ENCODE measurements at places on chromosomes 5 and 9.

GRCh38 chr5:102796498-102796897, 41.4 kb downstream of the PAM start:
- DNase-seq, result no peak

DNA sequence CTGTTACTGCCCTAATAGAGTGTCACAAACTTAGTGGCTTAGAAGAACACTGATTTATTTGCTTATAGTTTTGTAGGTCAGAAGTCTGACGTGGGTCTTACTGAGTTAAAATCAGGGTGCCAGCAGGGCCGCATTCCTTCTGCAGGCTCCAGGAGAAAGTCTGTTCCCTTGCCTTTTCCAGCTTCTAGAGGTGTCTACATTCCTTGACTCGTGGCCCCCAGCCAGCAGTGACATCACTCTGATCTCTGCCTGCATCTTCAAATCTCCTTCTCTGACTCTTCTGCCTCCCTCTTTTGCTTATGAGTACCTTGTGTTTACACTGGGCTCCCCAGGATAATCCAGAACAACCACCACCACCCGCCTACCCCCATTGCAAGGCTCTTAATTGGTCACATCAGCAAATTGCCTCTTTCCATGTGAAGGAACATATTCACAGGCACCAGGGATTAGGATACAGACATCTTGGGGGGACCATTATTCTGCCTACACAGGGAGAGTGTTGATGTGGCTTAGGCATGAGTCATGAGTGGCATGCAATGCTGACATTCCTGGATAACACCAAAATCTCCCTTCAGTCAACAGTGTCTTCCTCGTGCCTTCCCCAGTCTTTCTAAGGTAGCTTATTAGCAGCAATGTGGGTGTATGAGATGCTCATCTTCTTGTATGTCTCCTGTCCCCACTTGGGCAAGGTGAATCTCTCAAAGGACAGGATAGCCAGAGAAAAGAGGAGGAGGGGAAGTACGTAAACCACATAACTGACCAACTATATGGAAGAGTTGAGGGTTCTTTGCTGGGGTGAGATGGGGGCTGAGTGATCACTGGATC, 24.4 kb downstream of the CYFIP2 start:
- no peak for DNase-seq

DNA sequence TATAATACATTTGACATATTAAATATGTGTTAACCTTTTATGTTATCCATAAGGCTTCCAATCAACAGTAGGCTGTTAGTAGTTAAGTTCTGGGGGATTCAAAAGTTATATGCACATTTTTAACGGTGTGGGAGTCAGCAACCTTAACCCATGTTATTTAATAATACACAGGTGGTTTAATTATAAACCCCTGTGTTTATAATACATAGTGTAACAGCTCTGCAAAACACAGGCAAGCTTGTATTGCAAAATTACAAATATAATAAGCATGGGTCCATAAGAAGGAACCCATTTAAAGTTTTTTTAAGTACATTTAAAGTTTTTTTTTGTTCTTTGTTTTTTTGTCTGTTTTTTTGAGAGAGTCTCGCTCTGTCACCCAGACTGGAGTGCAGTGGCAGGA, 14.5 kb upstream of the RAD23B start:
- no peak for DNase-seq

DNA sequence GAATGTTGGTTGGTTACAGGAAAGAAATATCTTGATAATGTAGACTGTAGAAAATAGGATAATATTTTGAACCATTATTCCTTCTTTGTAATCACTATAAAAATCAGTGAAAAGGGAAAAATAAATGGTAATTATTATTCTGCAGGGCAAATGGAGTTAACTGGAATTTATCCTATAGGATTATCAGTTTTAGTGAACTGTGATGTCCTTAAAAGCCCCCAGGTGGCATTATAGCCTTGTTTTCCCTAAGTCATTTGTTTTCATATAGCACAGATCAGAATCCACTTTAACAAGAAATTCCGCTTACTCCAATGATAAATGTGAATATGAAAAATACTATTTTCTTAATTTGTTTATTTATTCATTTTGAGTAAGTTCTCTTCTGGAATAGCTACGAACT, 26.2 kb upstream of the WDR41 start:
- no peak for DNase-seq

DNA sequence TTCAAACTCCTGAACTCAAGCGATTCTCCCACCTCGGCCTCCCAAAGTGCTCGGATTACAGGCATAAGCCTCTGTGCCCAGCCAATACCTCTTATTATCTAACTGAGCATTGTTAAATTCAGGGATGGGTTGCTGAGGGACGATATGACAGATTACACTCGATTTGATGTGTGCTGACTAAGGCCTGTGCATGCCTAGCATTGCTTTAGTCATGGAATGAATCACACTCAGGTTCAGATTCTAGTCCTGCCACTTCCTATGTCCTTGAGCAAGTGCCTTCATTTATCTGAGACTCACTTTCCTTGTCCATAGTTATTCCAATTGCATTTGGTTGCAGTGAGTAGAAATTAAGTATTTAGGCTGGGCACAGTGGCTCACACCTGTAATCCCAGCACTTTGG, 19.5 kb downstream of the THBS4 start:
- DNase-seq, result no peak

DNA sequence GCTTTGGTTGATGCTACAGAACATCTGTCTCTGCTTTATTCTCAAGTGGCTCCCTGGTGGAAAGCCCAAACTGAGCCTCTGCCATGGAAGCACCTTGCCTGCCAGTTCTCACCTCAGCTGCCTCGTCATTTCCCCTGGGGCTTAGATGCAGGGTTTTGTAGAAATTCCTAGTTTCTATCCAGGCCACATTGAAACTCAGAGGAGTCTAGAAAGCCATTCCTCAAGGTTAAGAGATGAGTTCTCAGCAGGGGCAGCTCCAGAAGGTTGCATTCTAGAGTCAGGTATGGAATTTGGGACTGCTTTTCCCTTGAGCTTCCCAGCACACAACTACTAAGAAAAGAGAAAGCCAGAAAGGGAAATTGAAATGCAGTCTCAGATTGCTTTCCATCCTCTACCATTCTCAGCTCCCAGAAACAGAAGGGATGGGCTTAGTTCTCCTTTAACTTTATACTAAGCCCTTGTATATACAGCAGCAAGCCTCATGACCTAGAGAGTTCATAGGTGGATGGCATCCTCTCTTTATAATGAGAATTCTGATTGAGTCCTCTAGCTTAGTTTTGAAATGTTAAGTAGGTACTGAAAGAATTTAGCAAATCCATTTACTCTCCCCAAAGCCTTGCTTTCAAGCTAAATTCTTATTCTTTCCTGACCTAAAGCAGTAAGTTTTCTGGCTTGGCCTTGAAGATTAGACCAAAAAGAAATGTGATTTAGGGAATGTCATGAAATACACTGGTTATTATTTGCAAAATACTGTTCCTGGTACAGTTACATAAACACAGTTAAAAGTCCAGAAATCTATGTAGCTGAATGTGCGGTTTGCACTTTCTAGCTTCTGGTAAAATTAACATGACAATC, 66.0 kb upstream of the MEF2C start:
- no peak for DNase-seq

- no peak for DNase-seq
Measured at GRCh38 chr5:140509898-140510297, 37.6 kb upstream of the EIF4EBP3 start.

DNA sequence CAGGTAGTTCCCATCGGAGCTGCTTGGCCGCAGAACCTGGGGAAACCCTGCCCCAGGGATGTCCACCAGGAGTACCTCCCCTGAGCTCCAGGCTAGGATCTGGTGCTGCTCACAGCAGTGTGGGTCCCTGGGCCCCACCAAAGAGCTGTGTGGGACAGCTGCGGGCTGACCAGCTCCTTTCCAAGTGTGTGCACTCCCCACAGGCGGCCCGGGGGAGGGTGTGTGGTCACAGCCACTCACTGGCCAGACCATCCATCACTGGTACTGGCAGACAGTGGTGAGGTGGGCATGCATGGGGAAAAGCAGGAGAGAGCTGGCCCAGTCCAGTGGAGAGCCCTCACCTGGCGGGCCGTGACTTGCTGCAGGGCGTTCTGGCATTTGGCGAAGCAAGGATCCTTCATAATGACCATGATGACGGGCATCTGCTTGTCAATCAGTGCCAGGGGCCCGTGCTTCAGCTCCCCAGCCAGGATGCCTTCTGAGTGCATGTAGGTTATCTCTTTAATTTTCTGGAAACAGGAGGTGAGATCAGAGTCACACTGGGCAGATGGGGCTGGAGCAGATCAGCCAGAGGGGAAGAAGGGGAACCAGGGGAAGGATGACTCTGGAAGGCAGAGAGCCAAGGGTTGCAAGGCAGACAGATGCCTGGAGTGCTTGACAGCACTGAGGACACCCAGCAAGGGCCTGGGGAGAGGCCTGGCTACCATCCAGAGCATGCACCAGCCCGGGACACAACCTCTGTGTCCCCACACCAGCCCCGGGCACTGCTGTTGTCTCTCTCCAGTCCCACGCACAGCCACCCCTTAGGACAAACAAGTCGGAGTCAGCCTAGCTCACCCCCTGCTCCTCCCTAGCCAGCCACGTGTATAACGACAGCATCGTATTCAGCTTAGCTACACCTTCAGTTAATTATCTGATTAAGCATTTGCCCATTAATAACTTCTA, 12.8 kb upstream of the MAPK9 start:
- no peak for DNase-seq

DNA sequence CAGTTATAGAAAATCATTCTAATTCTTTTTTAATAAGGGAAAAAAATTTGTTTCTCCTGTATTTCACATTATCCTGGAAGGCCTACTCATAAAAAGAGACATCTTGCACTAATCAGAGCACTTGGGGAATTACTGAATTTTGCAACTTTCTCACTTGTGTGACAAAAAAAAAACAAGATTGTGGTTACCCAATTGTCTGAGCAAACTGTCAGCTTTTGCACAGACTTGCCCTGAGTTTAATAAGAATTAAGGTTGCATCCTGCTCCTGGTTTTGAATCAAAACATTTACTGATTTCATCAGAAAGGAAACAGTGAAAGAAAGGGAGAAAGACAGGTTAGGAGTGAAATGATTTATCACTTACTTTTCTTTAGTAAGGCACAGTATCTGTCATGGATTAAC, 10.6 kb upstream of the SH3RF2 start:
- no peak for DNase-seq

- DNase-seq, result no peak
Measured at GRCh38 chr5:93721071-93721470, 20.3 kb downstream of the POU5F2 start.

GRCh38 chr5:5316334-5316733, 106.1 kb upstream of the ICE1 start:
- no peak for DNase-seq

DNA sequence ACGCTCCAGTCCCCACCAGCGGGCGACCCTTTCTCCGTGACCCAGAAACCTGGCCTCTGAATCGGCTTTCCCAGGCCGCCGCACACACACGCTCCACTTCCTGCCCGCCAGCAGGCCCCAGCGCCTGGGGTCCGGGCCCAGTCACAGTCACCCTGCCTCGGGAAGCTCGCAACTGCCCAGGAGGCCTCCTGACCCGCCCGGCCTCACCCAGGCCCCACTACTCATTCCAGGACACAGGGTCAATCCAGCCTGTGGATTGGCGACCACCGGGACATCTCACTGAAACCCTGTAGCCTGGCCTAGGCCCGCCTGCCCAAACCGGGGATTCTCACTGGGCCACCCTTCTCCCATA, 2.7 kb upstream of the IRX4 start:
- DNase-seq, result no peak

DNA sequence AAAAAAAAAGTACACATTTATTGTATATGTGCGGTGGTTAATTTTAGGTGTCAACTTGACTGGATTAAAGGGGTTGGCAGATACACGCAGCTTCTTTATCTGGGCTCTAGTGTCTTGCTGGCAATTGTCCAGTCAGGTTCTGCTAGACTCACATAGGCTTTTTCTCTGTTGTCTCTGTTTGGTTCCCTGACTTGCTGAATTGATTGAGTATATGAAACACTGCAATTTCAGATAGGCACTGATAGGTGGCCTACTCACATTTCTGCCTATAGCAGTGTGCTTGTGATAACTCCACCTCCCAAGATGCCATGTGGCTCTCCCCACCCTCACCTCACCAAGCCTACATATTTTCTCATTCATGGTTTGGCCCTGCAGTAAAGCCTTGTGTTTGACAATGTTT, 52.5 kb downstream of the AOPEP start:
- DNase-seq, result no peak

DNA sequence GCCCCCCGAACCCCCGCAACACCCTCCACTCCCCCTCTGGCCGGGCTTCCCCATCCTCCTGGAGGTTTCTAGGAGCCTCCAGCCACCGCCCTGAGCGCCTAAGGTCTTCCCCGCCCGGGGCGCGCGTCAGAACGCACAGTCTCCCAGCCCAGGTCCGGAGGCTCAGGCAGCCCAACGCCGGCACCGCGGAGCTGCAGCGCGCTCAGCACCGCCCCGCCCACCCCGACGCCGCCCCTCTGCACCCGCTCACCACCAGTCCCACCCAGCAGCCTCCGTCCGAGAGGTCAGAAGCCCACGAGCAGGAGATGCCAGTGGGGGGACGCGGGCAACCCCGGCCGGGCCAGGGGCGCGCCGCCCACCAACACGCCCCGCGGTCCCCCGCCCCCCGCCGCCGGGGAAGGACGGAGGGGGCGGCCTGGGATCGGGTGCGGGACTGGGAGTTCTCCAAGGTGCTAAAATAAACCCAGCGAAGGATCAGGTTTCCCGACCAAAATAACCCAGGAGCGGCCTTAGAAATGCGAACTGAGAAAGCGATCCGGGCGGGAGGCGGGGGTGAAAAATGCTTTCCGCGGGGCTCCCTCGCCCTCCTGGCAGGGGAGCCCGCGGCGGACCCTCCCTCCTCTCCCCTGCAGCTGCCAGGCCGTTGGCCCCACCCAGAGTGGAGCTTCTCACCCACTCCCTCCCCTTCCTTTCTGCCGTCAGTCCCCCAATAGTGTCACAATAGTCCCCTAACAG, 6.5 kb upstream of the FAM78A start:
- DNase-seq, result peak; percentile 32

GRCh38 chr9:13919401-13919800, 394.5 kb downstream of the NFIB start:
- no peak for DNase-seq

DNA sequence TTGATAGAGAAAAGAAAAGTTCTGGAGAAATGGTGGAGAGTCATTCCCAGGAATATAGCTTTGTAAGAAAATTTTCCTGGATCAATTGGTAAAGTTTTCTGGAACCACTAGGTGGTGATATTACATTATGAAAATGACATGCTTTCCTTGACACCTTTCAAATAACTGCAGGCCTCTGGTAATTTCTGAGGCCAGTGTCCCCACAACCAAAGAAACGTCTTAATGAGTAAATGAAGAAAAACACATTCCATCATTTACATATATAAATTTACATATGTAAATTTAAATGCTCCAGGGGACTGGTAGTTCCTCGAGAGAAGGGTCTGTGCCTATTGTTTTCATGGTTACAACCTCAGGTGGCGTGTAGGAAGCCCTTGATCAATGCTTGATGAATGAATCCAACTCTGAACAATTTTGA, 17.2 kb upstream of the RGS3 start:
- DNase-seq, result no peak
